GM12864 (cell line): ENCODE measurements at places on chromosomes 2 and 18.

DNA sequence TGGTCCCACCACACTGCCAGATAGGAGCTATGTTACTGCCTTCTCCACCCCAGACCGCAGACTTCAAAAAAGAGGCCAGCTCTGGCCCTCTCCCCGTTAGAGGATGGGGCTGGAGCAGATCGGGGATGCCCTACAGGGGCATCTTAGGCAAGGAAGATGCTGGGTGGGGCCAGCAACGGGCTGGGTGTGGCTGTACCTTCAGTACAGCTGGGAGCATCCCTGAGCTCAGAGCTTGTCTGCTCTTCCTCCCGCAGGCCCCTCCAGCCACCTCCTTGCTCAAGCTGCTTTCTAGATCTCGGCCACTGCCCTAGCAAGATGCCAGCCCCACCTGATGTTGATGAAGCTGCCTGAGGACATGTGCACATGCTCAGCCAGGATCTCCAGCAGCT, 9.8 kb downstream of the PTPRN start:
- no peak for DNase-seq

DNA sequence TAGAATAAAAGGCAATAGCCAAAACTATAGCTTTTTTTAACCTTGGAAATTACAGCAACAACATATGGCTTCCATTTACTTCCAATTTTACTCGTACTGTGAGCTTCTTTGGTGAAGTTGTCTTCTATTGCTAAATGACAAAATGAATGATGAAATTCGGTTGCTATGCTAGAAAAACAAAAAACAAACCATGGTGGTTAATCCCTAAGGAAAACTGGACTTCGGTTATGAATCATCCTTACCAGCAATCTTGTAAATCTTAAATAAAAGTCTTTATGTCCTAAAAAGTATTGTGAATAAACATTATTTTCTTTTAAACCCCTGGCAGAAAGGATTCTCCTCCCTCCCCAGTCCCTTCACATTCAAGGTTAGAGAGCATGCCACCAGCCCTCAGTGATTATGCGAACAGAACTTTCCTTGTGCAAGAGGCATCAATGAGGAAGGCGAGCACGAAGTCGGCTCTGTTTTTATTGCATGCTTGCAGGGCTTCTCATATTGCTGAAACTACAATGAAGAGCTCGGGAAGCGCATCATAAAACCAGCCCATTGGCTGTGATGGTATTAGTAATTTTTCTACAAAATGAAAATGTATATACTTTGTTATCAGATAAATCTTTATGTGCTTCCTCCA, 62.9 kb downstream of the ZNF521 start:
- no peak for DNase-seq

- DNase-seq: no peak
These were observed 44.9 kb upstream of the TBC1D8 start for GRCh38 chr2:101195871-101196661.

- DNase-seq: no peak
These were observed 75.6 kb upstream of the ITGB6 start for GRCh38 chr2:160275656-160276055.

DNA sequence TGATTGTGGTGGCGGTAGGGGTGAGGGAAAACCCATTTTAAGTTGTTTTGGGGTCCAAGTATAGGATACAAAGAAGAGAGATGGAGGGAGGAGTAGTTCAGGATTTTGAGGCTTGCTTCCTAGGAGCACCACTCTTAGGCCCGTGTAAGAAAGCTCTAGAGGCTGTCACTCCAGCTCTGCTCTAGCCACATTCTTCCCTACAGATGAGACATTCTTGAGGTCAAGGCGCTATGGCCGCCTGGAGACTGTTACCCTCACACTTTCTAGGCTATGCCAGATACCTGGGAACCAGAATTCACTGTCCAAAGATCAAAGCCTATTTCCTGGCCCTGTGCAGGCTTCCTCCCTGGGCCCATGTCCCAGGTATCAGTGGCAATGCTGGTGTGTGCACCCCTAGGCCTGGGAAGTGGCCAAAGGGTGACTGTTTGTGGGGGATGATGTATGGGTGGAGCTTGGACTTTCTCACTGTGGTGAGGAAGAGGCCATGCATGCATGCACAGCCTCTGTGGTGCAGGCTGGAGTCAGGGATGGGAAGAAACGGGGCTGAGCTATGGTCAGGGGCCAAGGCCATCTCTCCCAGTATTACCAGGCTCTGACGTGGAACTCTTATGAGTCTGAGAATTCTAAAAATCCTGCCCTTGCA, 7.0 kb upstream of the TTL start:
- no peak for DNase-seq

DNA sequence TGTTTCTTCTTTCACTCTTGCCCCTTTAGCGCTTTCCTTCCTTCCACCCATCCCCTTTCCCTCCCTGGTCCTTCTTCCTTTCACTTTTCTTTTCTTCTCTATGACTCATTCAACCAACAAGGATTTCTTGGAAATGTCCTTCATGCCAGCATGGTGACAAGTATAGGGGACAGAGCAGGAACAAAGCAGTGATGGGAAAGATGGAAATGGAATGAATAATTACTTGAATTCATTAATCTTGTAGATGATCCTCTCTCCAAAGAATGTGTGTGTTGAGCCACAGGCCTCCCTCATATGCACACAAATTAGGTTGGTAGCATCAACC, 1.5 kb downstream of the VAMP5 start:
- DNase-seq: no peak

- DNase-seq: no peak
These were observed 125.4 kb downstream of the SPTBN1 start for GRCh38 chr2:54581326-54582039.

- DNase-seq: no peak
These were observed 587.9 kb downstream of the NRXN1 start for GRCh38 chr2:50443868-50444630.

DNA sequence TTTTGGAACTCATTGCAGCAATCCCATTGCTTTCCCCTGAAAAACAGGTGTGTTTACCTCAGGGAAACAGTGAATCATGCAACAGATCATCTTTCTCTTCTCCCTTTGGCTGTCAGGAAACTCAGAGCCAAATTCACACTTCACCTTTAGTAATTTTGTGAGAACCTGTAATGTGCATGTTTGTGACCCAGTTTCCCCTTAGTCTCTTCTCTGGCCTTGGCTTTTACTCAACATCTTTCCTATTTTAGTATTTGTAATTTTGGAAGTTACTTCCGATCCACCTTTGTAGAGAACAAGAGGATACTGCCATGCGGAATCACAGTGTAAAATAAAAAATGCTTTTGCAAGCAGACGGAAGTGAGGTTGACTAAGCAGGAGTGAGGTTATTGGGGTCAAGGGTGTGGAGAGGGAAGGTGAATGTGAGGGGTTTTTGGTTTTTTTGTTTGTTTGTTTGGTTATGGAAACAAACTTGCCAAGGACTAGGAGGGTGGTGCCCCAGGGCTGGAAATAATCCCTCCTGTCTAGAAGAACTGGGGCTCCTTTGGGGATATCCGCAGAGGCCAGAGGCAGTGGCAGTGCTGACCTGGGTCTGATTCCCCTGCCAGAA, 14.0 kb downstream of the ASPRV1 start:
- no peak for DNase-seq
